ENCODE measurements at places on chromosomes 7 and 10.

DNA sequence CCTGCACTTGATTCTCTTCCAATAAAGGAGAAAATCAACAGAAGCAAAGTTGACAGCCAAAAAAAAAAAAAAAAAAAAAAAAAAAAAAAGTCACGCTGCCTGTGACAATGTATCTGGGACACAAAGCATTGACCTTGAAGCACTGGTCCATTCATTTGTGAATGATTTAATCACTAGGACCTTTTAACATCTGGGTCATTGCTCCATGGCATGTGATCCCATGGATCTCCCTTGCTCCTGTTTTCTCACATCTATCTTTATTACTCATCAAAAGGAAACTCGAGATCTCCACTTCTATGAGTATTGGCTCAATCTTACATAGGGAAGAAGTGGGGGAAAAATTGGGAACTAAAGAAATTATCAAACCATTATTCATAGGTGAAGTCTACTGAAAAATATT is 89.6 kb upstream of the SMIM30 start:
- no peak for DNase-seq

GRCh38 chr7:132580717-132581285 is 4.5 kb upstream of the PLXNA4 start:
- peak; percentile 32 for DNase-seq

DNA sequence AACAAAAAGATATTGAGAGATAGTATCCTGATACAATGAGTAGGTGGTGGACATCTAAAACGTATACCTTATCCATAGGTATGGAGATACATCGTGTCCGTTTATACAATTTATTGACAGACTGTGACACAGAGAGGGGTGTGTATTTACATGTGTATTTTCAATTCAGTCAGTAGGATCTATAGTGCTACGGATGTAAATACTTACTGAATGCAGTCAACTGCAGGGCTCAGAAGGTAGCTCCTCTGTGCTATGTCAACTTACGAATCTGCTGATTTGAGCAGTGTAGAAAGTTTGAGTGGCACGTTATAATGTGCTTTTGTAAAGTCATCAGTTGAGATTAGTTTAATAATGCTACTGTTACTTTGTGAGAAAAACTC is 626 bp downstream of the ZNF804B start:
- no peak for DNase-seq

- DNase-seq: no peak
Observed at GRCh38 chr10:29037348-29038113, 251.3 kb upstream of the LYZL1 start.

DNA sequence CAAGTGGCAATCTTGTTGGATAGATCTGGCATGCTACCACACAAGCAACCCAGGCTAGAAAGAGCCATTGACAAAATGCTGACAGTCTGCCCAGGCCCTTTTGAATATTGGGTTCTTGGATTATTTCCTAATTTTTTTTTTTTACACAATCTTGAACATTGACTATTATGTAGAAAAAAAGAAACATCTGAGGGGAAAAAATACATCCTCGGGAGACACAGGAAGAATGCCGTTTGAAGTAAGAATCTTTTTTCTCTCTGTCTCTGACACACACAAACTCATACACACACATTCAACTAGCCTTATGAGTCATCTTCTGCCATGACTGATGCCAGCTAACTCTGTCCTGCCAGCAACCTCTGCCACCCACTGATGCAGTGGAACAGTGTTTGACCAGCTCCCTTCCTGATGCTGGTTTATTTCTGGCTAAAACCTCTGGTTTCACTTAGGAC is 47.2 kb downstream of the SORBS1 start:
- DNase-seq: peak; percentile 2

DNA sequence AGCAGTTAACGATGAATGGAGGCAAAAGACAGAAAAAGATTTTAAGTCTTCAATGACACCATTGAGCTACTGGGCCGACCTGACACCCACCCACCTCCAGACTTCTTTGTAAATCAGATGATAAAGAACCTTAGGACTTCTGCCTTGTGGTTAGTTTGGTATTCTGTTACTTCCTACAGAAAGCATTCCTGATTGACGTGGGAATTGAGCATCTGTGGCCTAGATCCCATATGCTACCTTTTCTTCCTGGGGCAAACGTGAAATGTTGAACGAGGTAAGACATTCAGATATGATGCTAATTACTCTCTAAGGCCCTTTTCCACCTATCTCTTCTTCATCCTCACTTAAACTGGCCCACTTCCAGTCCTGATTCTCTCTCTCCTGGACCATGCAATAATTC is 10.2 kb downstream of the PRLHR start:
- DNase-seq: no peak

DNA sequence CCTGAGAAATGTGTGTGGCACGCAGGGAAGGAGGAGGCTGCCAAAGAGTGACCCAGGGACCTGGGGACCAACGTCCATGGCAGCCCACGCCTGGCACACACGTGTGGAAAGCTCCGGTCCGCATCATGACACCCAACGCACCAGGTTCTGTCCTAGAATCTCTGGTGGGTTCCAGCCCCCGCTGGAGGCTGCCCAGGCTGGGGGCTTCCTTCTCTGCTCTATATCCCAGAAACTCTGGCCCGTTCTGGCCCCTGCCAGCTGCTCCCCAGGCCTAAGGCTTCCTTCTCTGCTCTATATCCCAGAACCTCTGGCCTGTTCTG is 261.8 kb downstream of the ELFN1 start:
- DNase-seq: no peak

DNA sequence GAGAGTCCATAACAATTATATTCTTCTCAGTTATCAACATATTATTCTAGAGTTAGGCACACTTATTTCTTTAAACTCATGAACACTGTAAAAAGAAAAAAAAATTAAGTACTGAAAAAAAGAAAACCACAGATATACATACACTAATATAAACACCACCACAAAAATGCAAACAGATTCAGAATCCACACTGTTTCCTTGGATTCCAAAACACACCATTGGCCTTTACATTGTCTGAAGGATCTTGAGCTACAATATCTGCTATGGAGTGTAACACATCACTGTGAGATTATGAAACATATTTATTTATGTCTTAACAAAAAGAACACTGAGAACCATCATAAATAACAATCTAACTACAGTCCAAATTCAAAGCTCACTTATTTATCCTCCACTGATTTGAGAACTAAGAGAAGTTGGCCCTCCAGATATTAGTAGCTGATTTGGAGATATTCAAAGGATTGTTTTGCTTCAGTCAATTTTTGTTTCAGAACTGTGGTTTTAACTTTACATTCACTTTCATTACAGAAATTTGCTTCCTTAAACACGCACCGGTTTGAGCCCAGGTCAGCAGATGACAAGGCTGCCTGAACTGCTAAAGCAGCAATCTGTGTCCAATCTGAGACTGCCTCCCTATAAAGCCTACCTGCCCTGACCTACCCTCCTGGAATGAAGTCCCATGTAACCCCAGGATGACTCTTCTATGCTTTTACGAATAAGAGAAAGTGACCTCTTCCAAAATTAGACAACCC is 47.0 kb upstream of the CDK1 start:
- DNase-seq: no peak

GRCh38 chr7:124635416-124635815 is 130.2 kb downstream of the GPR37 start:
- DNase-seq: no peak

- DNase-seq: no peak
Observed at GRCh38 chr10:13699216-13699615, 112.5 kb downstream of the PRPF18 start.

GRCh38 chr7:50595491-50596102 is 30.4 kb upstream of the DDC start:
- DNase-seq: no peak

GRCh38 chr10:48361176-48361575 is 54.7 kb downstream of the MAPK8 start:
- DNase-seq: no peak

- DNase-seq: no peak
Observed at GRCh38 chr7:326273-326672, 36.3 kb downstream of the FOXL3 start.

- no peak for DNase-seq
Observed at GRCh38 chr10:50431791-50432190, 180.5 kb upstream of the ASAH2 start.

DNA sequence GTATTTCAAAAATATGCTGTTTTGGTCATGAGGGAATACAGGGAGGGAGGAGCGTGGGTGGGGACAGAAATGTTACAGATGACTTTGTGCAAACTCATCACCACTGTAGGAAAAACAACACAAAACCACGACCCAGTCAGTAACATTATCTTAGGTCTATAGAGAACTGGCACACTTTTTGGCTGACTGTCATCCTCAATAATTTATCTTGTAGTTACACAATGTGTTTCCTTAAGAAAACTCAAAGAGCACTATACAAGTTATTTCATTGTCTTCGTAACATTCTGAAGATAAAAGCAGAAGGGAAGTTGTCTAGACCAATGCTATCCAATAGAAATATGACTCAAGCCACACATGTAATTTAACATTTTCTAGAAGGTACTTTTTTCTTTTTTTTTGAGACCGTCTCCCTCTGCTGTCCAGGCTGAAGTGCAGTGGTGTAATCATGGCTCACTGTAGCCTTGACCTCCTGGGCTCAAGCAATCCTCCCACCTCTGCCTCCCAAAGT is 16.9 kb upstream of the CDK14 start:
- DNase-seq: no peak

DNA sequence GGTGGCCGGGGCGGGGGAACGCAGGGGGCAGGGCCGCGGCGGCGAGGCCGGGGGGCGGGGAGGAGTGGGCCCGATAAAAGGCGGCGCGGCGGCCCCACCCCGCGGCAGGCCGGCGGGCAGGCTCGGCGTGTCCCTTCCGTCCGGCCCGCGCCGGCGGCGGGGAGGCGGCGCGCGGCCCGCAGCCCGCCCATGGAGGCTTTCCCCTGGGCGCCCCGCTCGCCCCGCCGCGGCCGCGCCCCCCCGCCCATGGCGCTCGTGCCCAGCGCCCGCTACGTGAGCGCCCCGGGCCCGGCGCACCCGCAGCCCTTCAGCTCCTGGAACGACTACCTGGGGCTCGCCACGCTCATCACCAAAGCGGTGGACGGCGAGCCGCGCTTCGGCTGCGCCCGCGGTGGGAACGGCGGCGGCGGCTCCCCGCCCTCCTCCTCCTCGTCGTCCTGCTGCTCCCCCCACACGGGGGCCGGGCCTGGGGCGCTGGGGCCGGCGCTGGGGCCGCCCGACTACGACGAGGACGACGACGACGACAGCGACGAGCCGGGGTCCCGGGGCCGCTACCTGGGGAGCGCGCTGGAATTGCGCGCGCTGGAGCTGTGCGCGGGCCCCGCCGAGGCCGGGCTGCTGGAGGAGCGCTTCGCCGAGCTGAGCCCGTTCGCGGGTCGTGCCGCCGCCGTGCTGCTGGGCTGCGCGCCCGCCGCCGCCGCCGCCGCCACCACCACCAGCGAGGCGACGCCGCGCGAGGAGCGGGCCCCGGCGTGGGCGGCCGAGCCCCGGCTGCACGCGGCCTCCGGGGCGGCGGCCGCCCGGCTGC is at the start of gene NANOS1:
Gene NANOS1, plus strand, starts transcription at position 102 of the 808 bp plus-strand sequence. Its CDS starts 88 bp downstream, at position 190.
- DNase-seq: no peak

GRCh38 chr7:143384148-143384547 is 3.0 kb downstream of the ZYX start:
- no peak for DNase-seq

- DNase-seq: no peak
Observed at GRCh38 chr10:91238191-91238590, 17.7 kb downstream of the PCGF5 start.

GRCh38 chr10:61343796-61344195 is 109.4 kb downstream of the TMEM26 start:
- no peak for DNase-seq

DNA sequence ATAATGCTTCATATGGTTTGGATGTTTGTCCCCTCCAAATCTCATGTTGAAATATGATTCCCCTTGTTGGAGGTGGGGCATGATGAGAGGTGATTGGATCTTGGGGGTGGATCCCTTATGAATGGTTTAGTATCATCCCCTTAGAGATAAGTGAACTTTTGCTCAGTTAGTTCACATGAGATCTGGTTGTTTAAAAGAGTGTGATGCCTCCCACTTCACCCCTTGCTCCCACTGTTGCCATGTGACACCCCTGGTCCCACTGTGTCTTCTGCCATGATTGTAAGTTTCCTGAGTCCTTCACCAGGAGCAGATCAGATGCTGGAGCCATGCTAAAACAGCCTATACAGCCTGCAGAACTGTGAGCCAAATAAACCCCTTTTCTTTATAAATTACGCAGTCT is 13.1 kb upstream of the AUTS2 start:
- DNase-seq: no peak

- DNase-seq: no peak
Observed at GRCh38 chr10:73920089-73920488, 9.2 kb downstream of the PLAU start.

DNA sequence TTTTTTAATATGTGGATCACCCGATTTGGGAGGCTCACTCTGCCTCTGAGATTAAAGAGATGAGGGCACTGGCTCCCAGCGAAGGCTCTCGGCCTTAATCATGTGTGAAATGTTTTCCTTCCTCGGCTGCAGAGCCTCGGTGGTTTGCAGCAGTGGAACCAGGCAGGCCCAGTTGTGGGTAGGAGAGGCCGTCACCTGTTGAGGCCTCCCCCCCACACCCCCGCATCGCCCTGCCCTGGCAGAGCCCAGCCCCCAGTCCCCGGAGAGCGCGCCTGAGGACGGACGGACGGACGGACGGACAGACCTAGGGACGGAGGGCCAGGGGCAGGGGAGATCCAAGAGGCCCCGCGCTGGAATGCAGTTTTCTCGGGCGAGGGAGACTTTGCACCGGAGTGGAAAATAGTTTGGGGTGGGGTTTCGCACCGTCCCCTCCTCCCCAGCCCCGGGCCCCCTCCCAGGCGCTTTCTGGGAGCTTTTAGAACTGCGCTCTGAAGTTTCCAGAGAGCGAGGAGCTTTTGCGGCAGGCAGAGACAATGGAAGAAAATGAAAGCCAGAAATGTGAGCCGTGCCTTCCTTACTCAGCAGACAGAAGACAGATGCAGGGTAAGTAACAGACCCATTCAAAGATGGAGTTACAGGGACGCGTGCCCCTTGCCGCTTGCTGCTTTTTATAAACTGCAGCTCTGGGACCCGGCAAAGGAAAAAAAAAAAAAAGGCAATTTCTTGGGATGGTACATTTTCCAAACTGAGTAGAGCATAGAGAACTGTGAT is at the start of gene KIAA1217:
Gene KIAA1217, plus strand, starts transcription at position 478 of the 771 bp plus-strand sequence. Its CDS starts 56 bp downstream, at position 534.
- no peak for DNase-seq

DNA sequence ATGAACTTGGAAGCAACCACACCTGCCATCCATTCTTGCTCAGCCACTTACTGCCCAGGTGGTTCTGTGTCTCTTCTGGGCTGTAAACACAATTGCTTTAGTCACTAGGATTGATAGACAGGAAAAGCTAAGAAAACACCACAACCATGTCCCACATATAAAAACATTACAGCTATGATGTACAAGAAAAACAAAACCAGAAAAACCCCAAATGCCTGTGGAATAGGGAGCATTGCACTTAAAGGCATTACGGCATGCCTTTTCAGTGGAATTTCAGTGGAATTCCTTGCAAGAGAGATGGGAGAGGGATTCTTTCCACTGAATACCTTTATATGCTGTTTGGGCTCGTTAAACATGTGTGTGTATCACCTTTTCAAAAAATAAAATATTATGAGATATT is 44.2 kb upstream of the GPR26 start:
- DNase-seq: no peak

- DNase-seq: no peak
Observed at GRCh38 chr7:1454542-1454941, 4.7 kb downstream of the MICALL2 start.

- DNase-seq: no peak
Observed at GRCh38 chr10:97503406-97503805, 4.7 kb downstream of the UBTD1 start.

- peak; percentile 98 for DNase-seq
Observed at GRCh38 chr10:84139126-84140035, at the start of gene GHITM. Gene GHITM, plus strand, starts transcription at chr10:84139509. Its CDS starts 1,992 bp downstream, at chr10:84141501.

Data from stimulated activated CD8-positive, alpha-beta memory T cell treated with anti-CD3 and anti-CD28 coated beads, Interleukin-15, amount 100 ng/mL, for 48 hours (primary cell).